Stimulated activated CD4-positive, alpha-beta T cell treated with anti-CD3 and anti-CD28 coated beads, TNF-alpha, amount 100 ng/mL, for 4 hours (primary cell): ENCODE measurements at places on chromosomes 12 and 14.

- DNase-seq = no peak
Measured at GRCh38 chr14:73674986-73675385, 30.2 kb downstream of the DNAL1 start.

- DNase-seq = no peak
Measured at GRCh38 chr14:97277711-97278110, 480.5 kb downstream of the VRK1 start.

- no peak for DNase-seq
Measured at GRCh38 chr12:18468246-18469075, 207.1 kb downstream of the PIK3C2G start.

DNA sequence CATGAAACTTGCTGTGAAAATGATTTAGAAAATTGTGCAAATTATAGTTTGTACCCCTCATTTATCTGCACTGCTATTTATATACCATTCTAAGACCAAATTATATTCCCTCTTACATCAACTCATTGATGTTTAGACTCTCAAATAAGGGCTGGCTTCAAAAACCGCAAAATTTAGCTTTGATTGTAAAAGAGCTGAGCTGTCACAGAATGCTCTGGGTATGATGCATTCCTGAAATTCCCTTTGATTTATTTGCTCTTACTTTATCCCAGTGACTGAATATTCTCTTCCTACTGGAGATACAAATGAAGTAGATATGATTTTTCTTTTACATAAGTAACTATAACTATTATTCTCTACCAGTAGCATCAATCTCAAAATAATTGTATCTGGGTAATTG, 78.0 kb upstream of the TMTC2 start:
- DNase-seq = no peak

DNA sequence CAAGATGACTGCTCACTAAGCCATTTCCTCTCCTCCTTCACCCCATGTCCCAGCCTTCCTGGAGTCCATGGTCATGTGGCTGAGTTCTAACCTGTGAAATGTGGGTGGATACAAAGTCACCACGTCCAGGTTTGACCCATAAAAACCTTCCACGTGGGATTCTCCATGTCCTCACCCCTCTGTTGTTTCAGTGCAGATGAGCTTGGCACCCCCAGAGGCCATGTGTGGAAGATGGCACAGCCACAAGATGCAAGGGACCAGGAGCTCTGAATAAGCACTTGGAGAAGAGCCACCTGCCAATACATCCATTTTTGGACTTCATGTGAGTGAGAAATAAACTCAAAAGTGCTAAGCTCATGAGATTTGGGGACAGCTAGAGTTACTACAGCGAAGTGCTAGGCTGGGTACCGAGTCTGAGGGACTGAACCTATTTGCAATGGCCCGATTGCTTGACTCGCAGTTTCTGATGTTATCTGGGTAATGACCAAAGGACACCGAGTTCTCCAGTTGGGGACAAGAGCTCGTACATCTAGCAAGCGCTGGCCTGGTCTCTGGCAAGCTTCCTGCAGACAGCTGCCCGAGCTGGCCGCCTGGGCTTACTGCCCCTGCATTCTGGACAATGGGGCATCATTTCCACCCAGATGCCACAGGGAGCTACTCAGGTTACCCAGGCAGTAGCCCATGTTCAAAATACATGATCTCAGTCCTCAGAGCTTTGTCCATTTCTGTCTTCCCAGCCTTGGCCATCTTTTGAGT, 7.7 kb upstream of the SLC24A4 start:
- DNase-seq = no peak

DNA sequence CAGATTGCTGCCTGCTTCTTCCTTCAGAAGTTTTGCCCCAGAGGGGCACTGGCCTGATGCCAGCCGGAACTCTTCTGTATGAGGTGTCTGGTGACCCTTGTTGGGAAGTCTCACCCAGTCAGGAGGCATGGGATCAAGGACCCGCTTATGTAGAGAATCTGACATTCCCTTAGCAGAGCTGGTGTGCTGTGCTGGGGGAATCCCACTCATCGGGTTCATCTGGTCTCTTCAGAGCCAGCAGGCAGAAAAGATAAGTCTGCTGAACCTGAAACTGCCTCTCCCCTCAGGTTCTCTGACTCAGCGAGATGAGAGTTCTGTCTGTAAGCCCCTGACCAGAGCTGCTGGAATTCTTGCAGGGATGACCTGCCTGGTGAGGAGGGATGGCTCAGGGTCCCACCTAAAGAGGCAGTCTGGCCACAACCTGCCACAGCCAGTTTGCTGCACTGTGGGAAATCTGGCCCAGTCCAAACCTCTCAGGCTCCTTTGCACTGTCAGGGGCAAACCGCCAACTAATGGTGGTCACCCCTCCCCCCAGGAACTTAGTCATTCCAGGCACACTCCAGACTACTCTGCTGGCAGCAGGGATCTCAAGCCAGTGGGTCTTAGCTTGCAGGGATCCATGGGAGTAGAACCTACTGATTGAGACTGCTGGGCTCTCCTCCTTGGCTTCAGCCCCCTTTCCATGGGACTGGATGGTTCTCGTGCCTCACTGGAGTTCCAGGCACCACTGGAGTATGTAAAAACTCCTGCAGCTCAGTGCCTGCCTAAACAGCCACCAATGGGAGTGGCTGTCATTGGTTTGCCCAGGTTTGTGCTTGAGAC, 4.1 kb downstream of the CLEC2D start:
- no peak for DNase-seq

GRCh38 chr14:32578181-32578580, 249.1 kb downstream of the AKAP6 start:
- DNase-seq = no peak

GRCh38 chr12:78035901-78036606, 205.4 kb downstream of the NAV3 start:
- no peak for DNase-seq

GRCh38 chr12:120984351-120984898, 6.1 kb downstream of the HNF1A start:
- no peak for DNase-seq

DNA sequence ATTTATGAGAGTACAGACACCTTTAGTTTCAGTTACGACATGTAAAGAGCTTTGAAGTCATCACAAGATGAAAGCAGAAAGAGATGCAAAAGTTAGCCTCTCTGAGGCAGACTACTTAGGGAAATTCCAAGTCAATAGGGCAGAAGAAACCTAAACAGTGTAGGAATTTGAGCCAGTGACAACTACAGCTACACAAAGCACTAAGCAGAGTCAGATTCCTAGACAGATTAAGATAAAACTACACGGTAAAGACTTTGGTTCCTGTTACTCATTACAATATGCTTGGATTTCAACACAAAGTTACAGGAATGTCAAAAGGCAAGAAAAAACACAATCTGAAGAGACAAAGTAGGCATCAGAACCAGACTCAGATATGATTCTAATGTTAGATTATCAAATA, 1302.3 kb downstream of the FSCB start:
- no peak for DNase-seq

DNA sequence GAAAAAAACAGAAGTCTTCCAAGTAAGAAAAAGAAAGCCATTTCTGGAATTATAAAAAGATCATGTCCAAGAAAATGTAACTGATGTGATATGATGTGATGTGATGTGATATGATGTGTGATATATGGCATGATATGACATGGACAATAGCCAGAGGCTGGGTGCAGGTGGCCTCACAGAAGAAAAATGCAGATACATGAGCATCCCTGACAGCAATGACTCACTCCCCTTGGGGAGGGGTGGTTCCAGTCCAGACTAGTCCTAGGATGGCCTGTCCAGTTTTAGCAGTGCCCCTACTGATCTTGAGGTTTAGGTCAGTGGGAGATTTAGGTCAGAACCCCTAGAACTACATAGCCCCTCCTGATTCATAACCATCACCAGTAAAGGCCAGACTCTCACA, 3.5 kb upstream of the RHOJ start:
- no peak for DNase-seq

GRCh38 chr12:15800278-15800677, 11.1 kb upstream of the EPS8 start:
- DNase-seq = no peak

DNA sequence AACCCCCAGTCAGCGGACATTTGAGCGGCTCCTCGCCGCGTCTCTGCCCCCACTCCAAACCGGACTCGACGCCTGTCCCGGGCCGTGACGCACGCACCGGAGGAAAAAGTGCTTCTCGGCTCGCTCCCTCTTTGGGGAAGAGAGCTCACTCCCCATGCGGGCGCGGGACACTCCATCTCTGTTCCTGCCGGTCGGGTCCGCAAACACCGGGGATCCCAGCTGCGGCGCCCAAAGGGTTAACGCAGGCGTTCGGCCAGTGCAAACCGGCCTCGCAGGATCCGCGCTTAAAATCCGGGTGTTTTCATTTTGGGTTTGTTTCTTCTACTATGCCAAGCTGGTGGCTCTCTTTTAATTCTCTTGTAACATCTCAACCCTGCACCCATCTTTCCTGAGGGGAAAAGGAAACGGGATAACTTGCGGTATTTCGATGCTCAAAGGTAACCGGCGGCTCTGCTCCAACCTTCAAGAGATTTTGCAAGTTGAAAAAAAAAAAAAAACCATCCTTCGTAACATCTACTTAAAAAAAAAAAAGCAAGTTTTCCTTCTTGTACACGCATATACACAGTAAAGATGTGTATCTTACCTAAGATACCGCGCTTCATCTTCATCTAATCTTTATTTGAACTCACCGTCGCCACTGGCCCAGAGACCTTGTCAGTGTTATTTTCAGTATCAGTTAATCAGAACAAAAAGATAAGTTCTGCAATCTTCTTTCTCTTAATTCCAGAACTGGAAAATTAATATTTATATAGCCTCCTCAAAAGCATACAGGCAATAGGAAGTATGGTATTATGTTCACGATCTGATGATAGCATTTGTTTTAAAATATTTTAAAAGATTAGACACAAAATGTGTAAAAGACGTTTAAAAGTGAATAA, 1.6 kb upstream of the ATP2B1 start:
- no peak for DNase-seq

- no peak for DNase-seq
Measured at GRCh38 chr12:121781484-121781997, 11.9 kb downstream of the RHOF start.

- DNase-seq = no peak
Measured at GRCh38 chr12:33589576-33590114, 150.0 kb upstream of the SYT10 start.
